Activated naive CD8-positive, alpha-beta T cell treated with anti-CD3 and anti-CD28 coated beads, Interleukin-2, amount 10 ng/mL, durations not matched to agents 7 days and 5 days (primary cell): ENCODE measurements at places on chromosomes 4 and X. TPM values are rescaled to one million over a fixed set of nuclear protein-coding genes. Genes with fewer than 3 reads are reported as not detected.

DNA sequence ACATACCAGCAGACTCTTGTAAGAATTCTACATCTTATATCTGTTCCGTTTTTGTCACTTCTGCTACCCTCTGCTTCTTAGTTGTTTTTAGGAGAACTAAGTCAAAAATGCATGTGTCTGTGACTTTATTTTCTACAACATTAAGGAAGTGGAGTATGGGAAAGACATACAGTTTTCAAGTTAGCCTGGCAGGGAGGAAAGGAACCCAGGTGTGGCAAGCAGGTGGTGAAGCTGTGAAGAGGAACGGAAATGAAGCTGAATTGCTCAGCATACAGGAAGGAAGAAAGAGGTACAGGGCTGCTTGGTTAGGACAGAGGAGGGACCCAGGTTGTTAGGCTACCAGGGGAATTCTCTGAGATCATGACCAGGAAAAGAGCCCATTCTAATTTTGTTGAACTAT, 9.4 kb downstream of the GPRIN3 start:
- no peak for DNase-seq

GRCh38 chr4:125044886-125045285, 269.9 kb upstream of the FAT4 start:
- no peak for DNase-seq

- DNase-seq: no peak
Observed at GRCh38 chr4:70721747-70722146, at the start of gene RUFY3. RUFY3 (plus strand) TSS chr4:70721964; CDS start chr4:70722574, 610 bp downstream.

GRCh38 chrX:108442901-108443464, 3.3 kb downstream of the COL4A5 start:
- DNase-seq: no peak

DNA sequence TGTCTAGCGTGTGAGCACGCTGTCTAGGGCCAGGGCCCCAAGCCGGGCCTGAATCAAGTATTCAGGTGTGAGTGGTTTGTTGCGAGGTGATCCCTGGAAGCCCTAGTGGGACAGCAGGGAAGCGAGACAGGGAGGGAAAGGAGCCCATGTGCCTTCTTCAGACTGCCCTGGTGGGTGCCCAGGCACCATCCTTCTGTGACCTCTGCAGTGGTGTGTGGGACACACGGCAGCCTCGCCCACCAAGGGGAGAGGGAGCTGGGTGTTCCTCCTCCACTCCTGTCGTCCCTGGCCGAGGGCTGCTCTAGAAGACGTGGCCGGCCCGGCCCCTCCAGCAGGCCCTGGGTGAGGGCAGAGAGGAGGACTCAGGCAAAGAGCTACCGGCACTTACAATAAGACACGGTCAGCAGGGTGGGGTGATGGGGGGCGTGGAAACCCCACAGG, 47.4 kb downstream of the HTRA3 start:
- DNase-seq: no peak

Gene ERVMER34-1
- total RNA-seq: not detected
